ENCODE measurements at places on chromosomes 3 and 15.

GRCh38 chr15:81491414-81492096 lies 117.5 kb upstream of the TMC3 start:
- DNase-seq, result peak; percentile 39

GRCh38 chr3:45112939-45113338 lies 33.2 kb downstream of the CDCP1 start:
- DNase-seq, result no peak

DNA sequence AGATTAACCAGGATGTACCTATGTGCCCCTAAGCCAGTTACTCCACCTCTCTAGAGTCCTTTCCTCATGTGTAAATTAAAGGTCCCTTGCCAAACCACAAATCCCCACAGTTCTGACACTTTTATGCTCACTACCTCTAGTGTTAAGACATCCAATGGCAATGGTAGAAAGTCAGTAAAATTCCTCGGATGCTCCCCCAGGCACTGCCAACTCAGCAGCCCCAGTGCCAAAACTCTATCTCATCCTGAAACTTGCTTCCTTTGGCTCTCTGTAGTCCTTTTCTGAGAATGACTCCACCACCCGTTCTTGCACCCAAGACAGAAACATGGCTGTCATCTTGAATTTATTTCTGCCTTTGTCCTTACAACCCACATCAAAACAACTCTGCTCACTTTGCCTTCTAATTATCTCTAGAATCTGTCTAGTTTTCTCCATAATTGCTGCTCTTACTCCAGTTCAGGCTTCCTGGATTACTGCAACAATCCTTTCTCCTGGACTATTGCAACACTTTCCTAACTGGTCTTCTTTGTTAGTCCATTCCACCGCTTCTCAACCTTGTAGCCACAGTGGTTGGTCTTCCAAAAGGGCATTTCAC lies 41.6 kb downstream of the MB21D2 start:
- no peak for DNase-seq

DNA sequence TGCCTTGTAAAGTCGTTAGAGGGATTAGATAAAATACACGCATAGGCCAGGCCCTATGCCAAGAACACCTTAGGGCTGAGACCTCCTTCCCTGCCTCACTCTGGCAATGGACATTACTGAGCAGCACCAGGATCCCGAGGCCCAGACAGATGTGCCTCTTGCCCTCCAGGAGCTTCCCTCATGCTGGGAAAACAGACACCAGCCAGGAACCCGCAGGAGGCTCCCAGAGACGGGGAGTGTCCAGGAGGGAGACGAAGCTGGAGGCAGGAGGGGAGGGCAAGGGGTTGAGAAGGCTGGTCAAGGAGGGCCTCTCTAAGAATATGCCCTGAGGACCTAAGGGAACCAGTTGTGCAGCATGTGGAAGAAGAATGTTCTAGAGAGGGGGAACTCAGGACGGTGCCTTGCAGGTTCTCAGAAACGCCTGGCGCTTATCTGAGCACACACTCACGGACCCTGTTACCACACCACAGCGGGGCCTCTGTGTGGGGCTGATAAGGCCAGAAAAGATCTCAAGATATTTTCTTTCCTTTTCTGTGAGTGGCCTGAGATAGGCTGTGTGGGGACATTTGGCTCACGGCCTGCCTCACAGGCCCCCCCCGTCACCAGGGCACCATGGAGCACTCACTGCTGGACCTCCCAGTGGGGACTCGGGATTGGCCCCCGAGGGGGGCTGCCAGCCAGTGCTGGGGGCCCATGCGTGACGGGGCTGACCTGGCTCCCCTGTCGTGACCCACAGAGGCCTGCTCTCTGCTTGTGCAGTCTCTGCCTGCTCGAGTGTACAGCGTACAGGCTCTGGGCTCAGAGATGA lies 22.0 kb upstream of the CYP11A1 start:
- no peak for DNase-seq

GRCh38 chr3:146780251-146780650 lies 175.1 kb upstream of the PLSCR5 start:
- no peak for DNase-seq

DNA sequence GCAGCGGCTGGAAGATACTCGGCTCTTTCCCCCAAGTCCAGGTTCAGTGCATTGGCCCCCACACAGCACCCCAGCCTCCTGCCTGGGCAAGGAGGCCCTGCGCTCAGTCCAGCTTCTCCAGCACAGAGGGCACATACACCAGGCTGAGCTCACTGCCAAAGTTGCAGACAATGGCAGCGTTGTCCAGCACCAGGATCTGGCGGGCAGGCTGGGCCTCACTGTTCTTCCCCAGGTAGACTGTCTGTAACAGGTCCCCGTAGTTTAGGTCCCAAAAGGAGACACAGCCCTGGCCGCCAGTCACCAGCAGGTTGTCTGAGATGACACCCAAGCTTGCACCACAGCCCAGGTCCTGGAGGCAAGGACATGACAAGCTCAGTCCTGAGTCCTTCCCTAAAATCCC lies 32.9 kb downstream of the PTPN23 start:
- DNase-seq, result no peak

- no peak for DNase-seq
Measured at GRCh38 chr3:60552581-60552980, 698.7 kb downstream of the FHIT start.

DNA sequence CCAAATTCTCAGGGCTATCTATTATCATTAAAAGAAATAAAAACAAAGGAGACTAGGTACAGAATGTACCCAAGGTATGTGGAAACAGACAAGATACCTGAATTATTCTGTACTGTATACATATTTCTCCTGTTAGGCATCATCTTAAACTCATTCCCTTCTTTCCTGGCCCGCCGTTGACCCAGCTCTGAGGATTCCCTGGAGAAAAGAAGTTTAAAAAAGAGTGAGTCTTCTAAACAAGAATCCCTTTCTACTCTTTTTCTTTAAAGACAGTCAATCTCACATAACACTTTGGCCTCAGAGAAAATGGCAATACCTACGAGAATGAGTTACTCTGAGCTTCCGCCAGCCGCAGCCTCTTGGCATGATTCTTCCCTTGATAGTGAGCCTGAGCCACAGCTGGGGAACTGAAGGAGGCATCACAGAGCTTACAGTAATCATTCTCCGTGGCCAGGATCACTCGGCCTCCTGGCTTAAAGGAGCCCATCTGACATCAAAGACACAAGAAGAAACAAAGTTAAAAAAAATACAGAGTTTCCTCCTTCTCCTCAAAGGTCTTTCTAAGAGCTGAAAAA lies 44.2 kb downstream of the ZMAT3 start:
- no peak for DNase-seq

DNA sequence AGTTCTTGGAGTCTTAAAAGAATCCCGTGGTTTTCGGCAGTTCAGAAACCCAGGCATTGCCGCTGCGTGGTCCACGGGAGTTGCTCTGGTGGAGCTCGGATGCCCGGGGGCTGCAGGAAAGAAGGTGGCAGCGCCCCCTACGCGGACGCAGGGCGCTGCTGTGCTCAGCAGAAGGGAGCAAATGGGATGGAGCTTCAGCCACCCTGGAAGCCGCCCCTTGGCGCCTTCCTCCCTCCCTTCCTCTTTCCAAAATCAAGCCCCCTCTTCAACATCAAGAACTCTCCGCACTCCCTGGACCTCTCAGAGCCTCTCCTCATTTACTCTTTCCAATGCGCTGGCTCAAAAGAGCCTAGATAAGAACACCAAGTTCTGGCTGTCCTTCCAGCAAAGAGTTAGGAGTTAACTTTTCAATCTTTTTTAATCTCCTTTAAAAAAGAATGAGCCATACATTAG lies 880 bp upstream of the CHRNA7 start:
- DNase-seq, result no peak

GRCh38 chr15:98753726-98754656 lies 105.7 kb downstream of the IGF1R start:
- DNase-seq, result no peak

DNA sequence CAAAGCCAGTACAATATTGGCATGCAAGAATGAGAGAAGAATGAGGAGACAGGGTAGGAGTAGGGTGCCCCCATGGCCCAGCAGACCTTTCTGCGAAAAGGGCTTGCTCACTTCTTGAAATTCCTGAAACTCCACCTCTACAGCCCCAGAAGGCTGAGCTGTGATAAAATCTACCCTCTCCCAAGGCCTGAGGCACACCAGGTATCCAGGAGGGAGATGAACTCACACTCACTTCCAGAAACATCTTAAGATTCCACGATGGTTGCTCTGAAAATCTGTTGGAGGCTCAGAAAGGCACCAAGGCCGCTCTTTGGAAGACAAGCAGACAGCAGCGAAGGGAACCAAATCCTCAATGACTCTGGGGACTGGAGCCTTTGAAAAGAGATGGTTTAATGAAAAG lies 297.5 kb downstream of the UACA start:
- no peak for DNase-seq

- no peak for DNase-seq
Measured at GRCh38 chr3:124126436-124127023, 134.6 kb upstream of the ROPN1 start.

GRCh38 chr3:115523458-115523857 lies 99.9 kb upstream of the GAP43 start:
- no peak for DNase-seq

DNA sequence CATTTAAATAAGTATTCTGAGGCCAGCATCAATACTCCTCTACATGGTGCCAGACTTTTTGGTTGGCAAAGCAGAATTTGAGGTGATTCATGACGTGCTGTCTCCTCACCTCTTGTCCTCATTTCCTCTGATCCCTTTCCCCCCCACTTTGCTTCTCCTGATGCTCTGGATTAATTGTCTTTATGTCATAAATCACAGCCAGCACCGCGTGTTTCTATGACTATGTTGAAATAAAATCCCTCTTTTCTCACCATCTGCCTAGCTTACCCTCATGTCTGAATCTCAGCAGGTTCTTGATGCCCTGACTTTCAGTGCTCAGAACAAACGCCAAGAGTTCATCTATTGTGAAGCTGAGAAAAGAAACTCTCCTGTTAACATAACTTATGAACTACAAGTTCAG lies 19.7 kb upstream of the PTPRG start:
- DNase-seq, result no peak

- DNase-seq, result no peak
Measured at GRCh38 chr15:37104424-37104981, 4.2 kb upstream of the MEIS2 start.

DNA sequence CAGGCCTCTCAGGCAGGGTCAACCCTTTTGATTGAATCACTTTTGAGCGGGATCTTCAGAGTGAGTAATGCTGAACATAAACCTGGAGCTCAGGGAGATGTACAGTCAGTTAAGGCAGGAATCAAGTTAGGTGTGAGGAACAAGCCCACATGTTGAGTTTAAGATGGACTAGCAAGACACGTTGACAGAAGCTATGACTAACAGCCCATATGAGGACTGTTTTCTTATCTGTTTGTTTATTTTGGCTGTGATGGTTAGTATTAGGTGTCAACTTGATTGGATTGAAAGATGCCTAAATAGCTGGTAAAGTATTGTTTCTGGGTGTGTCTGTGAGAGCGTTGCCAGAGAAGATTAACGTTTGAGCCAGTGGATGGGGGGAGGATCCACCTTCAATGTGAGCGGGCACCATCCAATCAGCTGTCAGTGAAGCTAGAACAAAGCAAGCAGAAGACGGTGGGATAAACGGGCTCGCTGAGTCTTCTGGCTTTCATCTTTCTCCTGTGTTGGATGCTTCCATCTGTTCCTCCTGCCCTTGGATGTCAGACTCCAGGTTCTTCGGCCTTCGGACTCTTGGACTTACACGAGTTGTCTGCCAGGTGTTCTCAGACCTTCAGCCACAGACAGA lies 232.3 kb upstream of the STAC start:
- no peak for DNase-seq

DNA sequence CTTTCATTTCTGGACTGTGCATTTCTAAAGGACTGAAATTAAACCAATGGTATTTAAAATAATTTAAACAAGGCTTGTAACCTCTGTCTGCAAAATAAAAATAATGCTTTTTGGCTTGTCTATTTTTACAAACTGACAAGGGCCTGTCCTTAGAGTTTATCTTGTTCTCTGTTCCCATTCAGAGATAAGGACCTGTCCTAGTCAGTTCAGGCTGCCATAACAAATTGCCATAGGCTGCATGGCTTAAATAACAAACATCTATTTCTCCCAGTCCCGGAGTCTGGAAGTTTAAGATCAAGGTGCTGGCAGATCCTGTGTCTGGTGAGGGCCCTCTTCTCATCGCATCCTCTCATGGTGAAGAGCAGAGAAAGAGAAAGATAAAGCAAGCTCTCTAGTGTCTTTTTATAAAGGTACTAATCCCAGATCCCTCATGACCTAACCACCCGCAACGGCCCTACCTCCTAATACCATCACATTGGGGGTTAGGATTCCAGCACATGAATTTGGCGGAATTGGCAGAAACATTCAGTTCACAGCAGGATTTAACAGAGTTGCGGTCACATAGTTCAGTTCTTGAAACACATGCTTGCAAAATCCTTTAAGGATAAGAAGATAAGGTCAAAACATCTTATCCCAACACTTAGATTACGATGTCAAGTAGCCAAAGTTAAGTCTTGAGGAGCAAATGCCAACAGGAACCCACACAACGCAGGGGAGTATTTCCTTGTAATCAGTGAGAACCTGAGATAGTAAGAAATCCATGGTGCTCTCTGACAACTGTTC lies 17.8 kb downstream of the KBTBD8 start:
- DNase-seq, result no peak

DNA sequence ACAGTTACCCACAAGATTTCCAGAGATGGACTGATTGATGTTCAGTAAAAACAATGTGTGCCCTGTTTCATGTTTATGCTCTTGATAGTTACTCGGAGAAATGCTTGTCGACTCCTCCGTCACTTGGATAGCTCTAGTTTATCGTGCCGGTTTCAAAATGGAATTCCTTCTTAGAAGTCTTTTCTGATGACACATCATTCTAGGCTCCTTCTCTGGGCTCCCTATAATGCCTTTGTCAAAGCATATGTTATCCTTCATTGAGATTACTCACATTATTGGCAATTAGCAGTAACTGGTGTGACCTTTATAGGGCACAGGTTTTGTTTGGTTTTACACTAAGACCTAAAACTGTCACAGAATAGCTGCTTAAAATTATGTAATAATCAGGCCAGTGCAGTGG lies 201.8 kb downstream of the CNTN6 start:
- DNase-seq, result no peak

DNA sequence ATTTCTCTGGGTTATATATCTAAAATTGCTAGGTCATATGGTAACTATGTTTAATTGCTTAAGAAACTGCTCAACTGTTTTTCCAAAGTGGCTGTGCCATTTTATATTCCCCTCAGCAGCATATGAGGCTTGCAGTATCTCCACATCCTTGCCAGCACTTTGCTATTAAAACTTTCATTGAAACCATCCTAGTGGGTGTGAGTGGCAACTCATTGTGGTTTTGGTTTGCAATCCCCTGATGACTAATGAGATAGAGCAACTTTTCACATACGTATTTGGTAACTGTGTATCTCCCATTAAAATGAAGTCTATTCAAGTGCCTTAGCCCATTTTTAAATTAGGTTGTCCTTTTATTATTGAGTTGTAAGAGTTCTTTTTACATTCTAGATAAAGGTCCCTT lies 17.3 kb downstream of the KPNA1 start:
- DNase-seq, result no peak

DNA sequence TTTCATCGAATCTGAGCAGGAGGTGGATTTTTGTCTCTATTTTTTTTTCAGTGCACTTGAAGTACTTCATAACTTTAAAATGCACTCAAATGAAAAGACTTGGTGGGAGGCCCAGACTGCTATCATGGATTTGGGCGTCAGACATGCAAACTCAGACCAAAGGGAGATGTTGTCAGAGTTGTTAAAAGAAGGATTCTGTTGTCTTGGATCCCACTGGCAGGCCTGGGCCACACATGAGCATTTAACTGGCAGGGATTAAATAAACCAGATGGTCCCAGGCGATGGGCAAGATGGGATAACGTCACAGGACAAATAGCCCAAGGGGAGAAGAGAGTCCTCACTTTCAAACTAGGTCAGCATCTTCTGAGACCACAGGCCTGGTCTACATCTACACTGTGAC lies 15.4 kb downstream of the RTP1 start:
- no peak for DNase-seq

Measured in NCI-H146 (cell line).